Right ventricle myocardium inferior (tissue), 1 donor: ENCODE measurements at places on chromosomes 3 and 15. TPM values are rescaled to one million over a fixed set of nuclear protein-coding genes. Genes with fewer than 3 reads are reported as not detected.

The USP13 gene
- total RNA-seq: 122 TPM

DNA sequence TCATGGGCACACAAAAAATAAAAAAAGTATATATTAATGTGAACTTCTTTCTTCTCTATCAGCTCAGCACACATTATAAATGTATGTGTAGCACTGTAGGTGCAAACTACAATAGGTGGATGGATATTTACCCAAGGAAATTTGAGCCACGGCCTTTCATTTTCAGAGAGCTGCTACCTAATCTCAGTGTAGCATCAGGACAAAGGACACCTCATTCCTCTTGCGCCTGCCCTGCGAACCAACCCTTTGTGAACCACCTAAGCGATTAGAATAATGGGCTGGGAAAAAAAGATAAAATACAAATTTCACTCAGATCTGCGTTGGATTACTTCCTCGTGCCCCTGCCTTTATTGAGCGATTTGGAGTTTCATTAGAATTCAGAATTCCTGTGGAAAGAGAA, 263.2 kb downstream of the NR2F2 start:
- no peak for DNase-seq

The SYNPR gene
- total RNA-seq: not detected

DNA sequence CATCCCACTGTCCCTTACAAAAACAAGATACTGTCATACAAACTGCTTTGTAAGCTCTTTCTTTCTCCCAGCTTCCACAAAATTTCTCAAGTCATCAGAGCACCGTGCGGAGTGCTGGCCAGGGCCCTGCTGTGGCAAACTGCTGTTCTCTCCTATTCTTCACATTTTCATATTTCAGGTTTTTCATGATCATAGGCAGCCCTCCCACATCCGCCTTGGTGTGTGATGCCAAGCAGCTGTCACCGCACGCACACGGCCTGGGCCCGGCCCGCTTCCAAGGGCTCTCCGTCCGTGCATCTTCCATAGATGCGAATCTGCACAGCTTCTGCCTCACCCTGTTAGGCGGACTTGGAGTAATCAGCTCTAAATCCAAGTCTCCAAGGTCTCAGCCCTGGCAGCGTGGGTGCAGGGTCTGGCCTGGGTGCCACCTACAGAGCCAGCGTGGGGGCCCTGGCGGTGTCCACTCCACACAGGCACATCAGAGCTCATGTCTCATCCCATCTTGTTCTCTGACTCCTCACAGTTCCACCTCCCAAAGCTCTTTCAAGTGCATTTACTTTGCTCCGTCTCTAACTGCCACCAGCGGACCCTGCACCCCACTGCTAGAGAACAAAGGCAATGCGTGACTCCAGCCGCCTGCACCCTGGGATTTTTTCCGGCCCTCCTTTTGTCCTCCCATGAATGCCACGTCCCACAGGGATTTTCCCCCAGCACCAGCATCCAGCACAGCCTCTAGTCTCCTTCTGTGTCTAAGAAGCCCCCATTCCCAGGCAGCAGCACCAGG, 27.2 kb downstream of the CYFIP1 start:
- no peak for DNase-seq

The MYRIP gene
- 2.1 TPM for total RNA-seq

DNA sequence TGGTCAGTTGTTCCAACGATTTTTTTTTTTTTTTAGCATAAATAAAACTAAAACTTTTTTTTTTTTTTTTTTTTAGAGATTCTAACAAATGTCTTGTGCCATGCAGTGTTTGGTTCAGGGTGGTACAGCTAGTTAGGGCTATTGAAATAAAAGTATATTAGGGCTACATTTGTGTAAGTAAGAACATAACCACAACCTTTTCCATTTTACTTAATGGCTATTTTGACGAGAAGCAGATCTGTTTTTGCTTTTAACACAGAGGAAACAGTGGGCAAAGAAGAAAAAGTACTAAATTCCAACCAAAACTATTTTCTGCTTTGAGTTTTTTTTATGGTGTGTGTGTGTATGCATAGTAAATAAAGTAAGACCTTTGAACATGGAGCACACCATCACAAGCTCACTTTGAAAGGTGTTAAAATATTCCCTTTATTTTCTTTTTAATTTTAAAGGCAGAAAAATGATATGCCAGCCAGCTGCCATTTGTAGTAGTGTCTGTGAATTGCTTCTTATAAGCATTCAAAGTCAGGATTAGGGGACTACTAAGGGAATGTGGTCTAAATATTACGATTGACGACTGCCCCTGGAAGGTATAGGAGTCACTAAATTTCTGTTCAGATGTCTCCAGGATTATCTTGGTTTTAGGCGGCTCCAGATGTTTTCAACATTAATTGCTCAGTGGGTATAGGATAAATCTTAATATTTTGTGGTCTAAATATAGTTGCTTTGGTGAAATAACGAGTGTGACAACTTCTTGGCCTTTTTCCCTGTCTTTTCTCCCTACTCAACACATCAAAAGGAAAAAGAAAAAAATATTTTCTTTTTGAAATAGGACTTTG, 3.1 kb downstream of the RARB start:
- no peak for DNase-seq

The PRKCD gene
- 16.9 TPM for total RNA-seq

The TWF2 gene
- total RNA-seq: 120 TPM

DNA sequence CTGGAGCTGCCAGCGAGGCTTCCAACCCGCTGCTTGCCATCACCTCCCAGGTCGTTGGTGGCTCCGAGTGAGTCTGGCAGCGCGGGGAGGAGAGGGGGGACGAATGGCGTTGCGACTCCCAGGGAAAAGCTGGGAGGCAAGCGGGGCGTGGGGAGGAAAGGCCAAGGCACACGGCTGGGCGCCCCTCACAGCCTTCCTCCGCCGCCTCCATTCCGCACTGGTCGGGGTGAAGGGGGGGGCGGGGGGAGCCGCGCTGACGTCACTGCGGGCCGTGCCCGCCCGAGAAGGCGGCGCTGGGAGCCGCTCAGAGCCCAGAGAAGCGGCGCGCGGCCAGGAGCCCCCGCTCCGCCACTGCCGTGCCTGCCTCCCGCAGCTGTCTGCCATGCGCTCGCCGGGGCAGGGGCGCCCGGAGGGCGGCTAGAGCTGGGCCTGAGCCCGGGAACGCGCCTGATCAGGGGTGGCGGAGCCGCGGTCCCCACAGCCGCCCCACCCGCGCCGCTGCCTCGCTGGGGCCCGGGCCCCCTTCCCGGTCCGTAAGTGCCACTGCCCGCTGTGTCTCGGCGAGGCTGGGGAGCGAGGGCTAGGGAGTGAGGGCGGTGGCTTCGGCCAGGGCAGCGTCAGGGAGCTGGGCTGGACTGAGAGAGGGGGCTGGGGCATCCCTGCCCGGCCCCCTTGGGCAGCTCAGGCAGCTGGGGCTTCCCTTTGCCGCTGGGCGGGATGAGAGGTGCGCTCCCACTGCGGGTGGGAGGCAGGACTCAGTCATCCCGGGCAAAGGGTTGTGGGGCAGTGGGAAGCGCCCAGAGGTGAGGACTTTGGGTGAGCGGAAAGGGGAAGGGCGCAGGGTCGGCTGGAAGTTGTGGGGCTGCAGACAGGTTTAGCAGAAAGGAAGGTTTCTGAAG, 27.8 kb upstream of the POLG start:
- DNase-seq: no peak

DNA sequence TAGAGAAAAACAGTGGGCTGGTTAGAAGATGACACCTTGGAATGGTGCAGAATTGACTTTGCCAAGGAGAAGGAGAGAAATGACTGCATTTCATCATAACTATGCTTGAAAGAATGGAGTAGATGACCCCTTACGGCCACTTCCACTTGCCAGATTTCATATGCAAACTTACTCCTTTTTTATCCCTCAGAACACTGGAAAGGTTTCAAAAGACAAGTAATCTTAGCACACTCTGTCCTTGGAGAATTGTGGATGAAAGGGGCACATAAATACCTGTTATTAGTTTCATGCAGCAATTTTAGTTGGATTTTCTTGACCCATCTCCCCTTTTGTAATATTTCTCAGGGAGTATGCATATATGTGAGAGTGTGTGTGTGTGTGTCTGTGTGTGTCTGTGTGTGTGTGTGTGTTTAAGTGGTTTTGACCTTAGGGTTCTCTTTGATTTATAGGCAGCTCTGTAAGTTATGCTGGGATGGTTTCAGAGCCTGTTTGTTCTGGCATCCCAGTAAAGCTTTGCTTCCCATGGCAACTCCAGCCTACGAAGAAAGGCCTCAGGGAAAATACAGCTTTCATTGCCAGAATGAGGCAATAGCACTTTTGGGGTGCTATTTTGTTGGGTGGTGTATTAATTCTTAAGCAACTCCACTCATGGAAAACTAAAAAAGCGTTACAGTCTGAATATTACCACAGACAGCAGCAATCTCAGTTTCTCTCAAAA, 122.2 kb upstream of the TP63 start:
- no peak for DNase-seq

GRCh38 chr3:124276133-124276532, 284.2 kb upstream of the ROPN1 start:
- no peak for DNase-seq

DNA sequence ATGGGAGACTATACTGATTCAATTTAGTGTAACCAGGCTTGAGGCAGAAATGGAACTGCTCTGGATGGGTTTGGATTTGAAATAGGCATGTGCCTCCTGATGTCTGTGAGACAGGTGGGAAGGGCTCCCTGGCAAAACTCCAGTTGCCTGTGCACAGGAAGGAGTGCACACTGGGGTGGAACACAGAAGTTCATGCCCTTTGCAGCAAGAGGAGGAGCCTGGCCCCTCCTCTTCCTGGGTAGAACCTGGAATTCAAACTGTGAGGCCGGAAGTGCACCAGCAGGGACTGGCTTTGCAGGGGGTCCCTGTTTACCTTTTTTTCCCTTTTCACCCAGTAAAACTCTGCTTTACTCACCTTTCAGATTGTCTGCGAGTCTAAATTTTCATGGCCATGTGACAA, 99.9 kb downstream of the GMPS start:
- DNase-seq: no peak

The MUC13 gene
- total RNA-seq: not detected

DNA sequence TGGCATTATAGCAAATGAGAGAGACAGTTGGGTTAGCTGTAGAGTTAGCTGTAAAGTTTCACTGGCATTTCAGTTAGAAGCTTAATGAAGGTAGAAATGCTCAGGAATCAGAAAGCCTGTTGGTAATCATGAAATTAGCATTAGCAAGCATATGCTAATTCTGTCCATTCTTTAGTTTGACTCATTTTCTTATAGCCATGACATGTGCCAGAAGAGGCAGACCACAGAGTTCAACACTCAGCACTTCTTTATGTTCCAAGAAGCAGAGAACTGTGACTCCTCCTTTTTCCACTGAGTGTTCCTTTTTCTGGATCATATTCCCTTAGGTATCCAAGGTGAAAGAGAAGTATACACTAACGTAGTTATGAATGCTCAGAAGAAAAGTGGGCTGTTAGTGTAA, 276.2 kb upstream of the SGO1 start:
- DNase-seq: no peak

GRCh38 chr3:150469931-150470740, 62.0 kb downstream of the TSC22D2 start:
- DNase-seq: no peak

The DLG1 gene
- 48.6 TPM for total RNA-seq

DNA sequence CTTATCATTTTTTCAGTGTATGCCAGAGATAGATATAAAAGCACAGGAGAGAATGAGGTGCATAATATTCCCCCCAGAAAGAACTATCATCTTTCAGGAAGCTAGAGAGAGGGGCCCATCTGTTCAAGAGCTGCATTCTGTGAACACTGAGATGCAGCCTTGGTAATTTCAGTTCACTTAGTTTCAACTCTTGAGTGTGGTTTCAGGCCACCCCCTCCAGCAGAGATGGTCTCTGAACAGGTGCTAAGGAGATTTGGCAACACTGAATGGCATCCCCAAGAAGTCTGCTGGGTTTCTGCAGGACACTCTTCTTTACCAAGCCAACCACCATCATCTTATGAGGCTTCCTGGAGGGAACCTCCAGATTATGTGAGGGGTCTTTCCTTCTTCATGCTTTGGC, 30.4 kb upstream of the LIMD1 start:
- no peak for DNase-seq

The KBTBD13 gene
- 8.4 TPM for total RNA-seq
